Fibroblast of lung (primary cell): ENCODE measurements at places on chromosomes 5 and 9. TPM values are rescaled to one million over a fixed set of nuclear protein-coding genes. Genes with fewer than 3 reads are reported as not detected.

NR6A1 gene
- total RNA-seq: 0.26 and 0.50 TPM in 2 replicates

PCDHGA2 gene
- total RNA-seq: 2.8 and 4.5 TPM in 2 replicates

PWWP2A gene
- 14.9 and 17.0 TPM in 2 replicates for total RNA-seq

FGD3 gene
- under 0.01 TPM in 1 of 2 replicates, not detected in the other for total RNA-seq

ZNF454 gene
- 3.1 and 3.3 TPM in 2 replicates for total RNA-seq

FGF1 gene
- total RNA-seq: 0.77 and 3.5 TPM in 2 replicates

C1QTNF2 gene
- total RNA-seq: 0.77 and 2.3 TPM in 2 replicates

CTXN3 gene
- not detected in 2 replicates for total RNA-seq

HAND1 gene
- total RNA-seq: not detected in 2 replicates
